ENCODE measurements at places on chromosomes 5 and 9. TPM values are rescaled to one million over a fixed set of nuclear protein-coding genes. Genes with fewer than 3 reads are reported as not detected.

COL5A1 gene
- total RNA-seq: 23.8 TPM

SNCAIP gene
- 7.8 TPM for total RNA-seq

NR5A1 gene
- total RNA-seq: not detected

NPDC1 gene
- total RNA-seq: 189 TPM

PCDHB14 gene
- 6.2 TPM for total RNA-seq

SMIM33 gene
- 0.13 TPM for total RNA-seq

ECSCR gene
- total RNA-seq: 34.9 TPM

PTPDC1 gene
- 8.7 TPM for total RNA-seq

SOX30 gene
- total RNA-seq: 0.09 TPM

SOHLH1 gene
- total RNA-seq: not detected

CDKN2A gene
- 4.1 TPM for total RNA-seq

MEGF10 gene
- total RNA-seq: 0.25 TPM

ANKRD31 gene
- 0.38 TPM for total RNA-seq

CNOT6 gene
- total RNA-seq: 25.7 TPM

ZNF883 gene
- 3.0 TPM for total RNA-seq

GMCL2 gene
- total RNA-seq: not detected

ADAMTS12 gene
- total RNA-seq: 2.0 TPM

PCDHB8 gene
- total RNA-seq: 3.7 TPM

GADD45G gene
- 7.3 TPM for total RNA-seq

ARL14EPL gene
- total RNA-seq: not detected

PPIC gene
- 46.1 TPM for total RNA-seq

HK3 gene
- 21.2 TPM for total RNA-seq

MAMDC4 gene
- 8.1 TPM for total RNA-seq
